Glomerular endothelial cell (primary cell): ENCODE measurements at places on chromosomes 6 and 20. TPM values are rescaled to one million over a fixed set of nuclear protein-coding genes. Genes with fewer than 3 reads are reported as not detected.

GNMT gene
- total RNA-seq, result not detected in 2 replicates

SLC35D3 gene
- total RNA-seq, result not detected in 2 replicates

FAM229B gene
- total RNA-seq, result 6.2 and 29.2 TPM in 2 replicates

PDSS2 gene
- 6.3 and 7.8 TPM in 2 replicates for total RNA-seq

MPIG6B gene
- total RNA-seq, result not detected in 2 replicates

PFDN4 gene
- total RNA-seq, result 56.6 and 78.3 TPM in 2 replicates

MUC22 gene
- total RNA-seq, result not detected in 2 replicates

GGTLC1 gene
- total RNA-seq, result not detected in 2 replicates

PRSS16 gene
- total RNA-seq, result 0.05 TPM in 1 of 2 replicates, not detected in the other

BPIFB1 gene
- not detected in 2 replicates for total RNA-seq

MCM8 gene
- total RNA-seq, result 4.6 and 4.7 TPM in 2 replicates

RAET1E gene
- total RNA-seq, result 0.39 TPM in 1 of 2 replicates, not detected in the other

MTFR2 gene
- 5.2 and 6.4 TPM in 2 replicates for total RNA-seq

SIRPB1 gene
- 4.1 and 5.0 TPM in 2 replicates for total RNA-seq

RIPOR2 gene
- 0.05 TPM in 1 of 2 replicates, not detected in the other for total RNA-seq

SLC22A16 gene
- not detected in 2 replicates for total RNA-seq

OSER1 gene
- total RNA-seq, result 25.6 and 33.9 TPM in 2 replicates

TREML2 gene
- total RNA-seq, result not detected in 2 replicates

NKAIN4 gene
- total RNA-seq, result 0.58 and 4.8 TPM in 2 replicates

CASS4 gene
- not detected in 2 replicates for total RNA-seq

FAXC gene
- 0.82 and 2.5 TPM in 2 replicates for total RNA-seq

FITM2 gene
- total RNA-seq, result 5.7 and 6.8 TPM in 2 replicates

SCRT2 gene
- not detected in 2 replicates for total RNA-seq

CLDN20 gene
- not detected in 2 replicates for total RNA-seq

AURKA gene
- total RNA-seq, result 14.8 and 15.4 TPM in 2 replicates

SLC32A1 gene
- not detected in 2 replicates for total RNA-seq

SYNGAP1 gene
- total RNA-seq, result 3.1 and 6.1 TPM in 2 replicates

SEL1L2 gene
- not detected in 2 replicates for total RNA-seq

FAM209B gene
- not detected in 2 replicates for total RNA-seq
